ENCODE measurements at places on chromosomes 12 and 14.

GRCh38 chr12:121145221-121145620 lies 12.5 kb downstream of the P2RX7 start:
- no peak for DNase-seq

GRCh38 chr12:52006726-52007157 lies at the start of gene TAMALIN:
TSS of gene TAMALIN (plus strand) at chr12:52006946. CDS start at chr12:52007020, 74 bp downstream.
- DNase-seq, result peak; percentile 43

DNA sequence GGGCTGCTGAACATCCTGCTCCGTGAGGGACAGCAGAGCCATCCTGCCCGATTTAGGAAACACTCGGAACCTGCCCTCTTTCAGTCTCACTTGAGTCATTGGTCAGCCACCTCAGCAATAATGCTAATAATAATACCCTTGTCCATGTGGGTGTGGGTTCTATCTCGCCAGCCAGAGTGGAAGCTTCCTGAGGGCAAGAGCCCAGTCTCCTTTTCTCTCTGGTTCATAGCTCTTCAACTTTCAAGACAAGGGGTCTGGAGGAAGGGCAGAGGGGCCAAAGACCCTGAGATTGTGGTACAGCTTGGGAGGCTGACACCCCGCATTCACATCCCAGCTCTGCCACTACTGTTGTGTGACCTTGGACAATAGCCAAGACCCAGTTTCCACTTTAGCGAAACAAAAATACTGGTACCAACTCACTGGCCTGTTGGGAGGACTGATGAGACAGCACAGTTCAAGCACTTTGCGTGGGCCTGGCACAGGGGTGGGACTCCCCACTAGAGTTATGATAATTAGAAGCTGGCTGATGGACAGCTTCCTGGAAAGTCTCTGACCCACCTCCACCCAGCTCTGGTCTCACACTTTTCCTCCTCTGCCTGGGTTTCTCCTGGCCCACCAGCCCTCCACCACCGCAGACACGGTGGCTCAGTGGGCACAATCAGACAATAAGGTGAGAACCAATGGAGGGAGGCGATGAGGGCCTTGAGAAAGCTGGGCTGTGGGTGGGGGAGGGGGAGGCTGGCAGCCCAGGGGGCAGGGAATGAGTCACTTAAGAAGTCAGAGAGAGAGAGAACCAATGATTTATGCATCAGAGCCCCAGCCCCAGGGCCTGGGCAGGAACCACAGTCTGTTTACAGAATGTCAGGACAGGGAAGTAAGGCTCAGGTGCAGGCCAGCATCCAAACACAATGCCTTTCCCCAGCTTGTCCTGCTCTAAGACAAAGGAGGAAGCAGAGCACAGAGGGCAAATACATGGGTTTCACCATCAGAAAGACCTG lies 9.6 kb downstream of the FAIM2 start:
- DNase-seq, result no peak

- no peak for DNase-seq
These were observed 24.9 kb upstream of the JDP2 start for GRCh38 chr14:75402867-75403413.

DNA sequence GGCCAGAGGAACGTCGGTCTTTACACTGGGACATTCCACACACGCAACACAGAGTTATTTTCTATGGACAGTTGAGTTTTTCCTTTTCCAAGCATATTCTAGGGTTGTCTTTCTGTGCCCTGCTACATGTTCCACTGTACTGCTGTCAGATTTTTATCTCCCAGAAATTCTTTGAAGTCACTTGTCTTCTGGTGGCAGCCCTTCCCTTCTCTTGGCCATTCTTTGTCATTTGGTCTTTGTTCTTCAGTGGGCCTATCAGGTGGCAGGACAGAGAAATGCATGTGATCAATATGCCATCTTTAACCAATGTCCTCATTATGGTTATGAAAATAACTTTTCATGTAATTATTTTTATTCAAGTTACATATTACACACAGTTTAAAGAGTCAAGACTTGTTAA lies 36.3 kb downstream of the MARK3 start:
- no peak for DNase-seq

- DNase-seq, result no peak
These were observed 988.9 kb upstream of the FLRT2 start for GRCh38 chr14:84541018-84541417.

- no peak for DNase-seq
These were observed 108.0 kb downstream of the RIMBP2 start for GRCh38 chr12:130608132-130608531.

DNA sequence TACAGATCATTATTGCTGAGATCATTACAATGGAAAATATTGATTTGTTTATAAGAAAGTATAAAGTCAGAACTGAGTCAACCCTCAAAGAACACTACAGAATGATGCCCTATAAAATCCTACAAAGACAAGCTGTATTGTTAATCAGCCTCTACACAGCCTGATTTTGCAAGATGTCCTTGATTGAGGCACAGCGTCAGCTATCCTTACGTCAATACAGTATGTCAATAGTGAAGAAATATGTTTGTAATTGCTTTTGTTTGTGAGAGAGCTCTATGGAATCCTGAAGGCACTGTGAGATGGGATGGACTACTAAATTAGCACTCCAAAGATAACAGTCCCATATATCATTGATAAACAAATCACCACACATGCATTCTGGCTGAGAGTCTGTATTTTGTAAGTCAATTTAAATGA lies 70.7 kb downstream of the RASSF9 start:
- peak; percentile 21 for DNase-seq

GRCh38 chr12:13154027-13154538 lies 42.4 kb upstream of the EMP1 start:
- peak; percentile 91 for DNase-seq

GRCh38 chr12:26204612-26205289 lies 9.4 kb downstream of the SSPN start:
- no peak for DNase-seq

DNA sequence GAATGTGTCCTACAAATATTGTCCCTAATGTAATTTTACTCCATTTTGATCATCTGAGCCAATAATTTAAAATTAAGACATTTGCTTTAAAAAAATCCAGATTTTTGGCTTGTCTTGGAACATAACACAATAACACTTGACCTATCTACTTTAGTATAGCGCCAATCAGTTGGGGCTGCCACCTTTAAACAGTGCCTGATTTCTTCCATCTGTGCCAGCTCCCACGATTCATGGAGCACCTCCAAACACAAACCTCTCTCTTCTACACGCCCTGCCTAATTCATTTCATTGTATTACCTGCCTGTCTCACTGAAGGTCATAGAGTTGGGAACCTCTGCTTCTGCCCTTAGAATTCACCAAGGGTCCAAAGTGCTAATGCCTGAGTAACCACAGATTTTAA lies 352.4 kb downstream of the TMEM132D start:
- no peak for DNase-seq

- peak; percentile 42 for DNase-seq
These were observed 25.2 kb downstream of the SRGAP1 start for GRCh38 chr12:63869656-63870055.

DNA sequence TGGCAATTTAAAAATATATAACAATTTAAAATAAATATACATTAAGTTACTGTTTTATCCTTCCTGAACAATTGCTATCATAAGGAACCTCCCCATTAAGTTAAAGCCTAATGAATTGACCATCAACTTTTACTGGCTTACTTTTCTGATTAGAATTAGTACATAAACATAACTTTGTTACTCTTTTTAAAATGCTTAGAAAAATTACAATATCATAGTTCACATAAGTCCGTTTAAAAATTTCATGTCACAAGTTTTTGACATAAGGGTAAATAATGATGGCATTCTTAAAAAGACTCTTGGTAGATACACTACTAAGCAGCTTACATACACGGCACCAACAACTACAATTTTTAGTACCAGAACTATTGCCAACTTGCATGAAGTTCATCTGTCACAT lies 1308.6 kb downstream of the FSCB start:
- DNase-seq, result no peak

DNA sequence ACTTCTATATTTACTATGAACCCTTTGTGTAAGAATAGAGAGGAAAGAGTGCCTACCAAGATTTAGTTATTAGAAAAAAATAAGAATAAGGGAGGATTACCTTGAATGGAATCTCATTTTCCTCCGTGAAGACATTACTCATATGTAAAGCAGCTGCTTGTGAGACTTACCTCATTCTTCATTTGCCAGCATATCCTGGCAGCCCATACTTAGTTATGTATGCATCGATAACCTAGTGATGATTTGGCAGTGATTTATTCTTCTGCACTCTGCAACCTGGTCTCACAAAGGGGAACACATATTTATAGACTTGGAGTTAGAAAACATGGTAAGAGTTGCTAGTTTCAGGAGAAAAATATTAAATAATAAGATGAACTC lies 56.8 kb downstream of the LRFN5 start:
- DNase-seq, result no peak

GRCh38 chr12:50599366-50600095 lies 94.7 kb downstream of the DIP2B start:
- peak; percentile 48 for DNase-seq

DNA sequence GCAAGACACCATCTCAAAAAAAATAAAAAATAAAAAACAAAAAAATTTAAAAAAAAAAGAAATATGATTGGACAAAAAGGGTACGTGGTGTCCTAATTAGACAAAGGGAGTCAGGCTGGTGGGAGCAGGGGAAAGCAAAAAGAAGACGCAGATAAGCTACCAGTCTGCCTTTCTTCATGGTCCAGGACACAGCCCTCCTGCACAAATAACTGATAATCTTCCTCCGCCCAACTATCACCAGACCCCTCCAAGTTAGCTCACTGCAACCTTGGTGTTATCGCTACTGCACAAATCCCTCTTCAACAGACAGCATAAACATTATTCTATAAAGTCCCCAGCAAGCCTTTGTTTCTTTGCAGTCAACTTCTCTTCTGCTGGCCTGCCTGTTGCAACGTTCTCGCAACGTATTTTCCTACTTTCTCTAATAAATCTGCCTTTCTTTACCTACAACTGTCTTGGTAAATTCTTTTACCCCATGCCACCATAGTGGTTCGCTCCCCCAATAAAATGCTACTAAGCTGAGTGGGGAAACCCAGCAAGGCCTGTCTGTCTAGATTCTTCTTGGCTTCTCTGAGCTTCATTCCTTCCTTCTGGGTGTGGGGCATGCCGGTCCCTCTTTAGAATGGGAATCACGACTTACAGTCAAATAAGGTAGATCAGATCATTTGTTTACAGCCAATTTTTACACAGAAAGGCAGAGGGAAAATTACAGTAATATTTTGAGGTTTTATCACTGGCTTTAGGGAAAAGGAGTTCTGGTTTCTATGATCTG lies 14.6 kb upstream of the DNAL1 start:
- DNase-seq, result no peak

- no peak for DNase-seq
These were observed 84.0 kb downstream of the SAMD4A start for GRCh38 chr14:54650959-54651351.

DNA sequence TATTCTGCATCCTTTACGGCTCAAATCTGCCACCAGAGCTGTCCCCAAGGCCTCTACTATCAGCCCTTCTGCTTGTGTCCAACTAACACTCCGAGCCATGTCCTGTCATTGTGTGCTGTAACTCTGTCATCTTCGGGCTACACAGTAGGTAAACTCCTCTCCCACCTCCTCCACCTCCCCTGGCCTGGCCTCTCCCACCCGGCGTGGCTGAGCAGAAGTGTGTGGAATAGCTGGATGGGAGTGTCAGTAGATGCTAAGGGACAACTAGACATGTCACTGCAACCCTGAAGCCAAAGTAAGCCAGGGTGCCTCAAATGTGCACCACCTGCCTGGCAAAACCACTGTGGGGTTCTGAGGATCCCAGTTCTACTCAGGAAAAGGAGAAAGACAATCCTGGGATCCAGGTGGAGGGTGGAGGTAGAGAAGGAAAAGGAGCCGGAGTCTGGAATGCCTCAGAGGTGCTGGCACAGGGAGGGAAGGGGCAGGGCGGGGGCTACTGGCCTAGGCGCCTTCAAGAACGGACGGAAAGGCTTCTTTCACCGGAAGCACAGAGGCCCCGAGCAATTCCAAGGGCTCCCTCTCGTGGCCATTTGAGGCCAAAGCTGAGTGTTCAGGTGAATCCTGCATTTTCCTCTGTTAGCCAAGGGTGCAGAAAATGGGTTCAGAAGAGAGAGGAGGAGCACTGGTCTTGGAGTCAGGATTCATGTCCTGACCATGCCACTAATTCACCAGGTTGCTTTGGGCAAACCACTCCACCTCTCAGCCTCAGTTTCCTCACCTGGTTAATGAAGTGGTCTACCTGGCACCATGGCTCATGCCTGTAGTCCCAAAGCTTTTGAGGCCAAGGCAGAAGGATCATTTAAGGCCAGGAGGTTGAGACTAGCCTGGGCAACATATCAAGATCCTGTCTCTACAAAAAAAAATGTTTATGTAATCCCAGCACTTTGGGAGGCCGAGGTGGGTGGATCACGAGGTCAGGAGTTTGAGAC lies 20.5 kb upstream of the FAM181A start:
- no peak for DNase-seq

- DNase-seq, result peak; percentile 32
These were observed 1.5 kb upstream of the TM7SF3 start for GRCh38 chr12:27015730-27016076.

GRCh38 chr12:71222436-71222835 lies 64.6 kb upstream of the TSPAN8 start:
- no peak for DNase-seq

GRCh38 chr12:91384366-91384765 lies 201.7 kb upstream of the DCN start:
- DNase-seq, result no peak

GRCh38 chr12:57104292-57104910 lies 6.8 kb downstream of the STAT6 start:
- DNase-seq, result no peak

- no peak for DNase-seq
These were observed 13.5 kb downstream of the WNK1 start for GRCh38 chr12:765840-766239.

GRCh38 chr12:68334132-68334531 lies 2.0 kb upstream of the MDM1 start:
- no peak for DNase-seq

- no peak for DNase-seq
These were observed 204.4 kb downstream of the FOXN3 start for GRCh38 chr14:89212386-89213235.

GRCh38 chr14:24965934-24966578 lies 83.9 kb downstream of the STXBP6 start:
- DNase-seq, result peak; percentile 89

DNA sequence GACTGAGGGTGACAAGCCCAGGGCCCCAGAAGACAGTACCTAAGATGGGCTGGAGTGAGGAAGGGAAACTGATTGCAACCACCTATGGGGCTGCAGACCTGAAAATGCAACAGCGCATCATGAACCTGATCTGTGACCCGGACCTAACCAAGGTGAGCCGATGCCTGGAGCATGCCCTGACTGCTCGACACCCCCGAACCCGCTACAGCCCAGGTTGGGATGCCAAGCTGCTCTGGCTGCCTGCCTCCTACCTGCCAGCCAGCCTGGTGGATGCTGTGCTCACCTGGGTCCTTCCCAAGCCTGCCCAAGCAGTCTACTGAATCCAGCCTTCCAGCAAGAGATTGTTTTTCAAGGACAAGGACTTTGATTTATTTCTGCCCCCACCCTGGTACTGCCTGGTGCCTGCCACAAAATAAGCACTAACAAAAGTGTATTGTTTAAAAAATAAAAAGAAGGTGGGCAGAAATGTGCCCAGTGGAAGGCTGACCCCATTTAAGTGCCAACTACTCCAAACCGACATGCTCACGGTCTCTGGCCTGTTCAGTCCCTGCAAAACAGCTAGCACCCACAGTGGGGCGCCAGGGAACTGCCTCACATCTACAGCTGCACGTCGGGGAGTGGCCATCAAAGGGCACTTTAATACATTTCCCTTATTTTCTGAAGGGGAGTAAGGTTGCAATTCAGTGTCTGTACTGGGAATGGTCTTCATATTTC lies 4.2 kb downstream of the RDH5 start:
- DNase-seq, result peak; percentile 77

GRCh38 chr14:93318927-93319326 lies 13.9 kb downstream of the BTBD7 start:
- DNase-seq, result peak; percentile 49
